Esophagus squamous epithelium (tissue), 5 donors: ENCODE measurements at places on chromosomes 4 and X.

GRCh38 chr4:66842026-66842723, 703.1 kb downstream of the CENPC start:
- DNase-seq: no peak

GRCh38 chr4:37549041-37549440, 137.1 kb downstream of the RELL1 start:
- DNase-seq: no peak

- no peak for DNase-seq
These were observed 79.4 kb downstream of the DCTD start for GRCh38 chr4:182837831-182838230.

DNA sequence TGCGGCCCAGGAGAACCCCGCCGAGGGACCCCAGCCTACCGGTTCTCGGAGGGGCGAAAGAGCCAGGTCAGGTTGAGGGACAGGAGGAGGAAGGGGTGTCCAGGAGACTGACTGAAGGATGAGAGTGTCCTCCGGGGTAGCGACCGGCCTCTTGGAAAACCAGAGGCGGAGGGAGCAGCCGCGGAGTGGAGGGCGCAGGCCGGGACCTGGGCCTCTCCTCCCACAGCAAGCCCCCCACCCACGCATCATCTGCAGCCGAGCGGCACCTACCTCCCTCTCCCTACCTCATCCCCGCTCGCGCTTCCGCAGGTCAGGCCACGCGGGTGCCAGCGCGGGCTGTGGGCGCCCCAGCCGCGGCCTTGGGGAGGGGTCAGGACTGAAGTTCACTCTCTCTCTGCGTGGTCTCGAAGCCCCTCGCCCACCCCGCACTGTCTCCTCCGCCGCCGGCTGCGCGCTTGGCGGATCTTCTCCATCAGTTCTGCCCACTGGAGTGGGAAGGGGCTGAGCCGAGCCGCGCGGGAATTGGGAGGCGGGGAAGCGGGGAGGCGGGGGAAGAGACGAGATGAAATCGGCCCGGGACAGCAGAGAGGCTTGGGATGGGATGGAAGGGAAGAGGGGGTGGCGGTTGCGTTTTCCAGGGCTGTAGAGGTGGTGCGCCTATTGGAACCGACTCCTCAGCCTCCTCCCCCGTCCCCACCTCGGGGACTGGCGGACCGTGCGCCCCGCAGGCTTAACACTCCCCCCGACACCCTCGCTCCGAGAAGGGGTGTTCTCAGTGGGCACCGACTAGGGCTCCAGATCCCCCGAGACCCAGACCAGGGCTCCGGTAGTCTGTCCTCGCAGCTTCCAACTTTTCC, 1.8 kb downstream of the NLGN4X start:
- no peak for DNase-seq

DNA sequence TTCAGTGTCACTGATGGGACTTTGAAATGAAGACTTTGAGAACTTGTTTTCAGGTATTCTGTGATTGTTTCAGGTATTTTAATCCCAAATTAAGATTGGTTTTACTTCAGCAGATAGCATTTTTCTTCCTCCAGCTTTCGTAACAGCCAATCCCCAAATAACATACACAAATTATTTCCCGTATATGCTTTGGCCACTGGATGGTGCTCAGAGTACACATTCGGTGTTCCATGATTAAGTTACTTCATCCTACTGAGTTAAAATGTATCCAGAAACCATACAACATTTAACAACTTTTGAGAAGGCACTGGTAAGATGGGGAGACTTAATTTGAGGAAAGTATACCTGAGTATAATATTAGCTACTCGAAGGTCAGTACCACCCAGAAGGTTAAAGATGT, 233.4 kb upstream of the FAM47A start:
- DNase-seq: no peak

- no peak for DNase-seq
These were observed 175.5 kb upstream of the CASK start for GRCh38 chrX:42098900-42099299.

DNA sequence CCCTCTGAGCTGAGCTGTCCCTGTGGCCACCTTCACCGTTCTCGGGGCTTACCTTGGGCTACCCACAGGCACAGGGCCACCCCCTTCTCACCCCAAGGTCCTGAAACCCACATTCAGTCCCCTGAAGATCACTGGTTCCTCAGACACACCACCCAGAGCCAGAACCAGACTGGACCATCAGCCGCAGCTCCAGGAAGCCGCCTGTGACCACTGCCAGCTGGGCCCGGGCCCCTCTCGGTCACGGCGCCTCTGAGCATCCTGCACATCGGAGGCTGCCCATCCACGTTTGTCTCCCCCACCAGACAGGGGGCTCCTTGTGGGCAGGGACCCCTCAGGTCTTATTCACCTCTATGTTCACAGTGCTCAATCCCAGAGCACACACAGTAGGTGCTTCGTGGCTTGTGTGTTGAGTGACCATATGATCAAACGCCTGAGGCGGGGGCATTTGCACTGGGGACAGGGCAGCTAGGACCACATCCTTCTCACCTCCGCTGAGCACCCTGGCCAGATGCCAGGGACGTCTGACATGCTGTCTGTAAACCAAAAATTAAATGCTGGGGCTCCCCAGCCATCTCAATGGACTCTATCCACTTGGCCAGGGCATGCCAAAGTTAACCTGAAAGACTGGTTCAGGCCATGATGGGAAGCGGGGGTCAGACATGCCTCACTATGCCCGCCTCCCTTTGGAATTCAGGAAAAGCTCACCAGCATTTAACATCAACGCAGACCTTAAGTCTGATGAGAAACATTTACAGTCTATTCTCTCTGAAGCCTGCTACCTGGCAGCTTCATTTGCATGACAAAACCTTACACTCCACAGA, 109.4 kb upstream of the AFAP1 start:
- DNase-seq: no peak

DNA sequence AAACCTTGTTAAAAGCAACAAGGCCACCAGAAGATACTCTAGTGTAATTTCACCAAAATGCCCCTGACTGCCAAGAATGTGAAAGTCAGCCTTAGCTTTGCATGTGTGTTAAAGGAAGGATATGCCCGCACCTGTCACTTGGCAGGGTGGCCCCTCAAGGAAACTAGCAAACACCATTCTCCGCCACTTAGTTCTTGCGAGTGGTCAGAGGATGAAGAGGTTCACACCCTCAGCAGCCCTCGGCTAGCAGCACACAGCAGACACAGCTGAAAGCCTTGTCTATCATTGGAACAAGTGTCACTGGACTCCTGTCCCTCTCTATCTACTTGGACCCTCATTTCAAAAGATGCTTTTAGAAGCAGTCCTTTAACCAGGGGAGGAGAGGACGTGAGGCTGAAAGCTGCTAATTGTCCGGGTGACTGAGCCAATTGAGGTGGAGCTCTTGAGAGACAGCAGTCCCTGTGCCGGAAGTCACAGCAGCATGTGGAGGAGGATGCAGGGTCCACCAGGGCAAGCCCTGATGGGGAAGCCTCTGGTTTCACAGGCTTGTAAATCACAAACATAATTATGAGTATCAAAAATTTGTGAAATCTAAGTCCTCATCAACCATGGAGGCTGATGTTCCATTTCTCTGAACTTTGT, 18.0 kb downstream of the HHIP start:
- DNase-seq: no peak

DNA sequence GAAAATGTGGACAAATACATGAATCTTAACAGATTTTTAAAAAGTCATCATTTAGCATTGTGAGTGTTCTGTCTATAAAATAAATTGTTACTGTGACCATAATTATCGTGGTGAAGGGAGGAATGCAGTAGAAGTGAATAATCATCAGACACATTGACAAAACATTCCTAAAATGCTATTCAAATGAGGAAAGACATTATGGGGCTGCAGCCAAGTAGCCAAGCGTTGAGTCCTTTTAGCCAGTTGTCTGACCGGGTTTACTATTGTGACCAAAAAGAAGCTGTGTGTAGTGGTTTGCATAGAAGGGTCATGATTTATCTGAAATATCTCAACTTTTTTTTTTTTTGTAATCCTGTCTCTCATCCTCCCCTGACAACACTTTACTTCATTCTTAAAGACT, 19.5 kb downstream of the WWC2 start:
- no peak for DNase-seq

DNA sequence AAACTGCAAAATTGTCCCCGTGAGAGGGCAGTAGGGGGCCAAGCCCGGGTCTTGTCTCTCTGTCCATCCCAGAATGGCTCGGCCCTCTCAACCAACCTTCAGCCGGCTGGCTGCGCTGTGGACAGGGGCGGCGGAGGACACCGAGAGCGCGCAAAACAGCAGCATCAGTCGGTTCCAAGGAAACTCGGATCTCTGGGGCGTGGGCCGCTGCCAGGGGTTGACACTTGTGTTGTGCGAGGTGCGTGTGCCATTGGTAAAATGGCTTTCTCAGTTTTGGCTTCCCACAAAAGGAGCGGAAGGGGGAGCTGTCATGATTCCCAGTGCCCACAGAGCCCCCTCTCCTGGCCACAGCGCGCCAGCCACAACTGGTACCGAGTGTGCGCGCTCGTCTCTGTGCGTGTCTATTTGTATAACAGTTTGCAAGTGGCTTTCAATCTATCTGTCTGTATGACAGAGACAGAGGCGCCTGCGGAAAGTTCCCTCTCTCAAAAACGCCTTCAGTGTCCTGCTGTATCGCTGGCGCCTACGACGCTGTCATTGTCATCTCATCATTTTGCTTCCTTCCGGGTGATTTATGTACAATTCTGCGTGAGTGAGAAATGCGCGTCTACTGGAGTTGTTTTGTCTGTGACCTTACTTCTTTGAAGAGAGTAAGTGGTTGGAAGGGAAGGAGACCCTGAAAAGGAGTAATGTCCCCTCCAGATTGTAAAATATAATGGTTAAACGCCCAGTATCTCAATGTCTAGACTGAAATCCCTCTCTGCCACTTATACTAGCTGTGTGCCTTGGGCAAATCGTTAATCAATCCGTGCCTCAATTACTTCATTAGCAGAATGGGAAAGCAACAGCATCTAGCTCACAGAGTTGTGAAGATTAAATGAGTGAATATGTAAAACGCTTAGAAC, 1.8 kb downstream of the DKK2 start:
- DNase-seq: no peak

DNA sequence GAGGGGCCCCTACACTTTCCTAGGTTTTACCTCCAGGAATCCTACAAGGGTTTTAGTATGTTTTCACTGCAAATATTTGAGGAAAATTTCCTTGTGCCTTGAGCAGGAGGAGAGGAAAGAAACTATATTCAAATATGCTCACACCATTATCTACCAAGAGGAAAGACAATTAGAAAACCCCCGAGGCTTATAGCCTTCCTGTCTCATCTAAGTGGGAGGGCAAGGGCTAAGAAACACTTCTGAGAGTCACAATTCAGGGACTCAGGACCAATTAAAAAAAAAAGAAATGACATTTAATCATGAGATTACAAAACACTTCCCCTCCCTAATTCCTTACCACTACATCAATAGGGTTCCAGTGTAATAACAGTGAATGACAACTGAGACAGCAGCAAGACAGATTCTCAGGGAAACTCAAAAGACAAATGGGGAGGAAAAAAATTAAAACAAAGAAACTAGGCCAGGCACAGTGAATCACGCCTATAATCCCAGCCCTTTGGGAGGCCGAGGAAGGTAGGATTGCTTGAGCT, 45.6 kb downstream of the ATRX start:
- no peak for DNase-seq

GRCh38 chr4:61461956-61462355, 261.8 kb downstream of the ADGRL3 start:
- no peak for DNase-seq

- DNase-seq: no peak
These were observed 267.4 kb downstream of the IL1RAPL2 start for GRCh38 chrX:104833401-104833800.

DNA sequence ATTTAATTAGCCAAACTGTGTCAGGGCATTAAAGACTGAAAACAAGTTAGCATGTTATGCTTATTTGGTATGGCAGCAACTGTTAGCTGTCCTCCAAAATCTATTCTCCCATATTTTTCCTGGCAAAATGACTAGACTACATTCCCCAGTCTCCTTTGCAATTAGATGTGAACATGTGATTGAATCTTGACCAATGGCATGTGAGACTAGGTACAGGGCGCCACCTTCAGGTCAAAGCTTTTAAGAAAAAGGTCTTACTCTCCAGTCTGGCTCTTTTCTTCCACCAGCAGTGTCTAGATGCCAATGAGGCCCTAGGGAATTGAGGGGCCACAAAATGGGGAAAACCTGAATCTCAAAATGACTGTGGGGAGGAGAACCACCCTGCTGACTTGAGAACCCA, 408.2 kb downstream of the SMARCA1 start:
- no peak for DNase-seq
